DMS79 (cell line): ENCODE measurements at places on chromosomes 4 and X.

DNA sequence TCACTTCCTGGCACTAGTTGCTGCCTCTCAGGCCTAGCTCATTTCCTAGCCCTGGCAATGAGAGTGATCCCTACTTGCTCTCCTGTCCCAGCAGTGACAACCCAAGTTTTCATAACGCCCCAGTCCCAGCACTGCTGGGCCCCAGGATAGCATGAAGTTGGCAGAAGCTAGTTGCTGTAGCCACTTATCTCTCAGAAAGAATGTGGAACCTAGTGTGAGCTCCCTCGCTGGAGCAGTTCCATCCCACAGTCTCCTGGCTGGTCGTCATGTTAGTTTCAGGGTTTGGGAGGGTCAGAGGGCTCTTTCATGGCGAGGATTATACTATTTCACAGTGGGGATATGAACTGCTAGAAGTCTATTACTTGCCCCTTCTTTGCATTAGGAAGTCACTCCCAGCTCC is 5.1 kb downstream of the PF4 start:
- no peak for DNase-seq

GRCh38 chr4:6680372-6681034 is 13.2 kb upstream of the S100P start:
- no peak for DNase-seq

- no peak for DNase-seq
Observed at GRCh38 chr4:121242188-121242750, 78.1 kb upstream of the TNIP3 start.

- DNase-seq: no peak
Observed at GRCh38 chr4:53932796-53933610, 131.4 kb downstream of the CHIC2 start.

DNA sequence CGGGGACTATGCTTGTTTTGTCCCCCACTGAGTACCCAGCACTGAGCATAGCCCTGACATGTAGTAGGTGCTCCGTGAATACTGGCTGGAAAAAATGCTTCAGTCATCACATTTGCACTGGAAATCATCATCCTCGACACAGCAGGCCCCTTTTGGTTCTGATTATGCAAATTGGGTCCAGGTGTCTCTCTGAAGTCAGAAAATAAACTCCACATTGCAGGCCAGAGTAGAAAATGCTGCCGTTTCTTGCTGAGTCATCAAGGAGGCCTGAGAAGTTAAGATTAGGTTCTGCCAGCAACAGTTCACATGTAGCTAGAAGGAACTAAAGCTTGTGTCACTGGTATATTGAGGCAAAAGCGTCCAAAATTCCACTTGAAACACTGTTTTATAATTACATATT is 15.0 kb upstream of the STK32B start:
- no peak for DNase-seq

DNA sequence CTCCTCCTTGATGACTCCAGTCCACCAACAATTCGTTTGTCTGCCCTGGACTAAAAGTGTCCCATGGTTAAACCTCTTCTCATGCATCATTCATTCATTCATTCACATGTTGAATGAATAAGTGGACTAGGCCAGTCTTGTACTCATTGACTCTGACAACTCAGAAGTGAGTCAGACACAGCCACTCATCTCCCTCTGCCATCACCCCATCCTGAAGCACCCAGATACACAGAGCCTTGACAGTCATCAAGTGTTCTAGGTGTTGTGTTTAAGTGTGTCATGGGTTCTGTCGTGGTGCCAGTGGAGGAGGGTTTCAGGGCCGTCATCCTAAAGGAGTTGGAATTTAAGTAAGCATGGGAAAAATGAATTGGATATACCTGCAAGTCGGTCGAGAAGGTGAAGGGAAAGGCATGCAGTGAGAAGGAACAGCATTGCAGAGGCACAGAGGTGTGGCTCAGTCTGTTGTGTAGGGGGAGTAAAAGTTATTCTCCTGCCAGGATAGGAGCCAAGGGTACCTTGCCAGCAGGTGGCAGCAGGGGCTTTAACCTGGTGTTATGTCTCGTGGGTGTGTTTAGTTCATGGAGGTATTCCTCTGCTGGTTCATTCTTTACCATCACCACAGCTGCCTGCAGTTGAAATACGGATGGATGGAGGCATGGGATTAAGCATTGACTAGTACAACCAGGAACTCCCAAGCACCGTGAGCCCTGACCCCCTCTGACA is 18.3 kb downstream of the MAGED2 start:
- no peak for DNase-seq

GRCh38 chr4:118284169-118284568 is 68.6 kb downstream of the PRSS12 start:
- DNase-seq: no peak

- DNase-seq: no peak
Observed at GRCh38 chr4:40908297-40908696, 158.5 kb downstream of the NSUN7 start.

- DNase-seq: no peak
Observed at GRCh38 chrX:3461397-3462165, 115.1 kb upstream of the MXRA5 start.
